GM23248 (cell line): ENCODE measurements at places on chromosomes 3 and 15.

DNA sequence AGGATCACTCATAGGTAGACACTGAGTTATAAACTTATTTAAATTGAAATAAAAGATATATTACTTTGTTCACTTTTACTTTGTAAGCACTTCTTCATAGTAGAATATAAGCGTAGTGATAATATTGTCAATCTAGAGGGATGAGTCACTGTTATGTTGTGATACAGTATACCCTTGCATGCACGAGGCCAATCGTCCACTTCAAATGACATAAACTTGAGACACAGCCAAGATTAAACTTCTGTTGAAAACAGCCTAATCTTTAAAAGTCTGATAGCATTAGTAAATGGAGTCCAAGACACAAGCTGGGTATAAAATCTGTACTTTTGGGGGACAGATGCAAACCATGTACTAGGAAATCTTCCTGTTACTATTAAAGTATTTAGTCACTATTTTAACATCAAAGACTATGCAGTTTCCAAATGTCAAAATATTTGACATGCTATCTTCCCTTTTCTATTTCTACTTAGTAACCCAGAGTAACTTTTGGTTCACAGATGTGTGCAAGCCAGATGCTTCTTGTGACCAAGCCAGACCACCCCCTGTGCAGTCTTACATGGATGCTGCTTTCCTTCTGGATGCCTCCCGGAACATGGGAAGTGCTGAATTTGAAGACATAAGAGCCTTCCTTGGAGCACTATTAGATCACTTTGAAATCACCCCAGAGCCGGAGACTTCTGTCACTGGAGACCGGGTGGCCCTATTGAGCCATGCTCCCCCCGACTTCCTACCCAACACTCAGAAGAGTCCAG, 85.3 kb downstream of the PIK3R4 start:
- DNase-seq, result no peak

DNA sequence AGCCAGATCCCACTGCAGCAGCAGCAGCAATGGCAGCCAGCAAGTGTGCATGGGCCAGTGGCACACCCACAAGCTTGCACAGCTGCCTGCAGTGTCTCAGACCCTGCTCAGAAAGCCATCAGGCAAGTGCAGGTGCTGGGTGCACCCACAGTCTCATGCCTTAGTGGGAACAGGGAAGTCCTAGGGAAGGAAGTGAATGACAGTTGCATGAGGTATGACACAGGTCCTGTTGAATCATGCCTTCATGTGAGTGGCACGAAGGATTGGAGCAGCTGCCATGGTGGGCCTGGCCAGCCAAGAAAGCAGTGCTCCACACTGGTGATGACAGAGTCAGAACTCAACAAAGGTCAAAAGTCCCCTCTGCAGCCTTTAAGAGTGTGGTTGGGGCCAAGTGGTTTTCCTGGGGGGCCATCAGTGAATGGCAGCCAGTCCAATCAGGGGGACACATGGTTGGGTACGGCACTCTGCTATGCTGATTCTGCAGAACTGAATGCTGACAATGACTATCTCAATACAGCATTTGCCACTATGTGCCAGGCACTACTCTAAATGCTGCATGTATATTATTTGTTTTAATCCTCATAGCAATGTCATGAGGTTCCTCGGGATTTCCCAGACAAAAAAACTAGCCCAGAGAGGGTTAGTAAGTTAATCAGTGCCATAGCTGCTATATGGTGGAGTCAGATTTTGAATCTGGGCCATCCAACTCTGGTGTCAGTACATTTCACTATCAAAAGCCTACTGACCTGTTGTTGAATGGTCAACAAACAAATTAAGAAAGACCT, 94.3 kb downstream of the AQP9 start:
- no peak for DNase-seq

DNA sequence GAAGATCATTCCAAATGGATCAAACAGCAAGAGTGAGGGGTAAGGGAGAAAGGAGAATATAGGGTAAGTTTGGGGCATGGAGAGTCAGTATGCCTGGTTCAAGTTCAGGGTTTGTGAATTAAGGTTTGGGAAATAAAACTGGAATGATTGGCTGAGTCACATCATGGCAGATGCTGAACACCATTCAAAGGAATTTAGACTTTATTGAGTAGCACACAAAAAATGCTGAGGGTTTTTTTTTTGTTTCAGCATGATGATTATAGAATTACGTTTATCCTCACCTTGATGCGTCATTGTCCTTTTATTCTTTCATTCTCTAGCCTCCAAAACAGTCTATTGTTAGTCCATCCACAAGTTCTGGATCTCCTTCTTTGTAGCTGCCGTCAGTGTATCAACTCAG, 220.0 kb upstream of the UMPS start:
- peak; percentile 76 for DNase-seq

- no peak for DNase-seq
Observed at GRCh38 chr15:70561885-70562284, 201.5 kb downstream of the UACA start.

DNA sequence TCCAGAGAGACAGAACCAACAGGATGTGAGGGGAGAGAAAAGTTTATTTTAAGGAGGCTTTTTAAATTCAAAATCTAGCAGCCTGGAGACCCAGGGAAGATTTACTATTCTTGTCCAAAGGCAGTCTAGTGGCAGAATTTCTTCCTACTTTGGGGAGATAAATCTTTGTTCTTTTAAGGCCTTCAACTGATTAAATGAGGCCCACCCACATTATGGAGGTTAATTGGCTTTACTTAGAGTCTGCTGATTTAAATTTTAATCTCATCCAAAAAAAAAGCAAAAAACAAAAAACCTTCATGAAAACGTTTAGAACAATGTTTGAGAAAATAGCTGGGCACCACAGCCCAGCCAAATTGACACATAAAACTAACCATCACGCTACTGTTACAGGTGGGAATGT, 41.3 kb downstream of the TMOD3 start:
- no peak for DNase-seq

DNA sequence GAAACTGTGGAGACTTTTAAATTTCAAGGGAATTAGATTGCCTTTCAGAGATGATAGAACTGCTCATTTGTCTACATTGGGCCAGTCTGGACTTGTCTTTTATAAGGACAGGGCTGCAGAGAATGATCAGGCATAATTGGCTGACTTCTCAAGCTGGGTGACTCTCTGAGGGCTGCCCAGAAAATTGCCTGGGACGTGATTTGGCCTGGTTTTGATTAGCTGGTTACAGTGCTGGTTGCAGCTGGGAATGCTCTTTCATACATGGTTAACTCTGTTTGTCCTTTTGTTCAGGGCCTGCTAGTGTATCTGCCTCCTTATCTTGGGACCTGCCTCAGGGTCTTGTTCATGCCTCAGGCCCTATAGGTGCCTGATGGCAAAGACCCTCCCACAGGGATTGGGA, 245.6 kb downstream of the CLSTN2 start:
- DNase-seq, result no peak

- peak; percentile 65 for DNase-seq
Observed at GRCh38 chr3:128378631-128379347, 87.9 kb downstream of the DNAJB8 start.

- no peak for DNase-seq
Observed at GRCh38 chr3:159818997-159819500, 169.6 kb upstream of the IL12A start.

- DNase-seq, result peak; percentile 85
Observed at GRCh38 chr3:169772305-169772896, 795 bp upstream of the MYNN start.

GRCh38 chr3:150253622-150254021, 154.5 kb upstream of the TSC22D2 start:
- no peak for DNase-seq

DNA sequence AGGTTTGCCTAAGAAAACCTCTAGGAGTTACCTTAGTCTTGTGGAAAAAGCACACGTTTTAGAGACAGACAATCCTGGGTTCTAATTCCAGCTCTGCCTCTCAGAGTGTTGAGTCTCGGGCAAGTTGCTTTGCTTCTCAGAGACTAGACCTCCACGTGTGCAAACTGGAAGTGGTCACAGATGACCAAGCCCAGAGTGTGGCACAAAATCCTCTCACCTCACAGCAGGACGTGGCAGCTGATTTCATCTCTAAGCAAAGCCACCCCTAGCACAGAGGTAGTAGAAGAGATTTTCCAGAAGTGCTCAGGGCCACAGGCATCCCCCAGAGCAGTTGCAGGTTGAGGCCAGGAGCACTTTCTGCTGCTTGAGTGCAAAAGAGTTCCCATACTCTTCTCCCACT, 79.2 kb downstream of the CD47 start:
- DNase-seq, result no peak

GRCh38 chr3:124602980-124603627, 127.1 kb upstream of the UMPS start:
- DNase-seq, result no peak

DNA sequence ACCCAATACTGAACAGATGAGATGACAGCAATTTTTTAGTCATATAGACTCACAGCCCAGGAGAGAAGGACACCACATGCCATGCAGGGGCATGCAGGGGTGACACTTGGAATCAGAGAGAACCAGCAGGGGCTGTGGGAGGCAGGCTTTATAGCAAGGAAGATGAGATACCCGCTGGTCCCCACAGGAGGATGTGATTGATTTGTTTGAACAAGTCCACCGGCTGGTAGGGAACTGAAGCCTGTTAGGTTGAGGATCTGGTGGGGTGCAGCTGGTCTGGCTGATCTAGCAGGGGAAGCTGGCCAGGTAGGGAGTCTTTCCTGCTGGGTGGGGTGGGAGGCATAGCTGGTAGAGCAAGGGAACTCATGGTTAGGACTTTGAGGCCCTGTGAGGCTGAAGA, 18.0 kb upstream of the ACAN start:
- DNase-seq, result no peak

- DNase-seq, result no peak
Observed at GRCh38 chr3:14836049-14836468, 17.3 kb downstream of the FGD5 start.

DNA sequence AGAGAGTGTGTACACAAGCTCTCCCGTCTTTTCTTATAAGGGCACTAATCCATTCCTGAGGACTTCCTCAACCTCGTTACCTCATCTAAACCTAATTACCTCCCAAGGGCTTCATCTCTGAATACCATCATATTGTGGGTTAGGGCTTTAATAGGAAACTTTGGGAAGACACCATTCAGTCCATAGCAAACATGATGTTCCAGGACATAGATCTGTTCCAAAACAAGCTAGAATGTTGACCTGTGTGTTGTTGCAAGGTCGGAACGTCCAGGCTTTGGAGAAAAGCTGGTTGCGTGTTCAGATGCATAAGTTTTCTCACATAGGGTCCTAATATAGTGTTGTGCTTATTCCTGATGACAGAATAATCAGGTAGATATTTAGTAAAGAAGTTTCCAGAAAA, 9.7 kb upstream of the TMEM87A start:
- no peak for DNase-seq

GRCh38 chr3:10474275-10474646, 31.1 kb downstream of the ATP2B2 start:
- no peak for DNase-seq

DNA sequence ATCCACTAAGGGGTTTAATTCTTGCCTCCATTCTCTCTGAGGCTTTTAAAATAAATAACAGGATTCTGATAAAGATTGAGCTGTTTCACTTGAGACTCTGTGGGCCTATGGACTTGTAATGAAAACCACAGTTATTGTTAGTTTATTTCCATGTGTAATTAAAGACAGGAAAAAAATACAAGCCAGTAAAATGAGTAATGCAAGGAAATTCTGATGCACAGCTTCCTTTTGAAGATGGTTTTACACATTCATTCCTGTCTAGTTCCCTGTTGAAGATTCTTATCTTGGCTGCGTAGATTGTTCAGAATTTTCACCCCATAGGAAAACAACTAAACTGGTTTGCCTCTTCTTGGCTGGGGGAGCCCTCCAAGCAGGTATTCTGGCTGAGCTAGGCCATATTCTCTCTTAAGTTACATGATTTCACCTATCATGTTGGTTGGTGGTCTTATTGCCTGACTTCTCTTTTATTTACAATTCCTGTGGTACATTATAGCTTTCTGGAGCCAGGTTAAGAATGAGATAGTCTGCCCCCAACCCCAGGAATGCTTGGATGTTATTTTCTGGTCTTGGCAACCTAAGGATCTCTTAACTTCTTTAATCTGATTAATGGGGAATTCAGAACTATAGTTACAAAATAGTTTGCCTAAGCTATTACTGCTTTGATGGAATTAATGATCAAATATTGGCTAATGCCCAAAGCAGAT, 67.6 kb downstream of the MITF start:
- peak; percentile 83 for DNase-seq

DNA sequence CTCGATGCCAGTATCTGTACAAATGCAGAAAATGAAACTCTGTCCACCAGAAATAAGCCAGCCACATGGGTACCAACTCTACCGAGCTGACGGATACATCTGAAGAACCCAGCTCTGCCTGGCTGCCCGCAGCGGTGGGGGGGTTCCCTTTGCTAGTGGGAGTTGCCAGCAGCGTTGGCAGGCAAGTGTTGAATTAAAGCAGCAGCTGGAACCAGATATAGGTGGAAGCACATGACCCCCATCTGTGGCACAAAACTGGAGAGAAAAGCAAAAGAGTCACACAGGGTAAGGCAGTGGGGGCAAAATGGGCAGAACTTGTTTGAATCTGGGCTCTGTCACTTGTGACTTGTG, 17.9 kb downstream of the CRYGS start:
- DNase-seq, result no peak

- no peak for DNase-seq
Observed at GRCh38 chr3:184460276-184460675, 80.4 kb downstream of the CHRD start.

GRCh38 chr3:121870717-121871116, 23.5 kb upstream of the SLC15A2 start:
- peak; percentile 19 for DNase-seq

GRCh38 chr3:104437131-104437750, 929.5 kb upstream of the ALCAM start:
- peak; percentile 69 for DNase-seq

GRCh38 chr3:21995079-21995607, 244.1 kb upstream of the ZNF385D start:
- DNase-seq, result no peak

DNA sequence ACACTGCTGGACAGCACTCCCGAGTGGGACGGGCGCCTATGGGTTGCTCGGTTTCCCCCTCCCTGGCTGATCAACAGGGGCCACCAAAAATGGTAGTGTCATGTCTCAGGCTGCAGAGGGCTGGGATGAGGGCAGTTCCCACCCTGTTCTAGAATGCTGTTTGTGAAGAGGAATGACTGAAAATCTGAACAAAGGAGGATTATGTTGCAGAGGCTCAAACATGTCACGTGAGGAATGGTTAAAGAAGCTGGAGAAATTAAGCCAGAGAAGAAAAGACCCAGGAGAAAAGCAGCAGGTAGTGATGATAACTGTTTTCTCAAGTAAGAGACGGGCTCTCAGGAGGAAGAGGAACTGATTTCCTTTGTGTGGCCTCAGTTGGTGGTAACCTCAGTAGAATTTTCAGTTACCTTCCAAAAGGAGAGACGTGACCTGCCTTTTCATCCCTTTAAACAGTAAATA, 10.4 kb downstream of the SPG21 start:
- no peak for DNase-seq

DNA sequence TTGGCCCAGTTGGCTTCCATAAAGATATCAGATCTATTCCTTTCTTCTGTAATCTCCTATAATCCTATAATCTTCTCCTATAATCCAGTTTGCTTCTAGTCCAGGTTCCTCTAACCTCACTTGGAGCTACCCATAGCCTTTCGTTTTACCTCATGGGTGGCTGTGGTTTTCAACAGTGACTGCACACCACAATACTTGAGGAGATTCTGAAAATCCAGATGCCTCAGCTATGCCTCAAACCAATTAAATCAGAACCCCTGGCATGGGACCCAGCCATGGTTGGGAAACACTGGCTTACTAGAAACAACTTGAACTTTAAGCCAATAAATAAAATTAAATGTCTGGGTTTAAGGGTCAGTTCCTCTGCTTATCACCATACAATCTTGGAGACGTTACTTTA, 86.1 kb upstream of the NTRK3 start:
- peak; percentile 78 for DNase-seq
